AG04450 (cell line): ENCODE measurements at places on chromosomes 7 and 10. TPM values are rescaled to one million over a fixed set of nuclear protein-coding genes. Genes with fewer than 3 reads are reported as not detected.

DNA sequence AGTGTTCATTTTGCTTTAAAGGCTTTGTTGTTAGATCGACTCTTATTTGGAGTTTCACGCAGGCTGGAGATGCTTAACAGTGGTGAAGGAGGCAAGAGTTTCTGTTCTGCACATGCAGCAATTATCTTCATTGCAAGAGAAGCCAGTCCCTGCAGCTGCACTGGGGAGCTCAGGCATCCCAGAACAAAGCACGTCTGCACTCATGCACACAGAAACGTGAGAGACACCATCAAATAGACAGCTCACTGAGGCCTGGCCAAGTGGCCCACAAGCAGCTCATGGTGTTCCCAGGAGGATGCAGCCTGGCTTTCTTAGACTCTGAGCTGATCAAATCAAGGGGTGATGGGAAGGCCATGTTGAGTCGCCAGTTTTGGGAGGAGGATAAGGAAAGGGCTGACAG, 246.1 kb downstream of the CREB5 start:
- DNase-seq = no peak

DNA sequence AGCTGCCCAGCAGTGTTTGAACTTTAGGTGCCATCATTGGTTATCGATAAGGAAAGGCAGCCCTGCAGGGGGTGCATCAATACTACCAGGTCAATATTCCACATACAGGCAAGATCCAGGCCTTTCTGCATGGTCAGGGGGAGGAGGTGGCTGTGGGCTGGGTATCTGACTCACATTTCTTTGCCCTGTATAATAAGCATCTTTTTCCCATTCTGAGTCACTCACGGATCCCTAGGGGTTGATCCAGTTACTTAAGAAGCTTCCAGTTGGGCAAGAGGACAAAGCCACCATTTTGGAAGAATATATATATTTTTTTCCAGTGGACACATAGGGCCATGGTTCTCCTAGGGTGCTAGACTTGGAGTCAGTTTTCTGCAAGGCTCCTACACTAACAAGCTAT, 114.2 kb upstream of the HABP2 start:
- DNase-seq = no peak

DNA sequence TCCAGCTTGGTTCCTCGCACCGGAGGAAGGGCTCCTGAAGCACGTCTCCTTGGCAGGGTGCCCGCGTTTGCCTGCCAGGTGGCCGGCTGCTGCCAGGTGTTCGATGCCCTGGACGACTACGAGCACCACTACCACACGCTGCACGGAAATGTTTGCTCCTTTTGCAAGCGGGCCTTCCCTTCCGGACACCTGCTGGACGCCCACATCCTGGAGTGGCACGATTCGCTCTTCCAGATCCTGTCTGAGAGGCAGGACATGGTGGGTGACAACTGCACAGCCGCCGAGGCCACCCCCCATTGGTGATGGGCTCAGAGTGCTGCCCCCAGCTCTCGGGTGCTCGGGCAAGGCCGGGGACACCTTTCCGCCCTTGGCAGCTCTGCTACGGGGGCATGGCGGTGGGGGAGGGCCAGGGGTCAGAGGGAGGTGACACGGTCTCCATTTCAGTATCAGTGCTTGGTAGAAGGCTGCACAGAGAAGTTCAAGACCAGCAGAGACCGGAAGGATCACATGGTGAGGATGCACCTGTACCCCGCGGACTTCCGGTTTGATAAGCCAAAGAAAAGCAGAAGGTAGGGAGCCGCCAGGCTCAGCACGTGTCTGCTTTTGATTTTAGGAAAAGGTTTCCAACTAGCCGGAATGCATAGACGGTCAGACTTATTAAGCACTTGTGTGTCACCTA, 1.1 kb downstream of the ZNF511 start:
- DNase-seq = no peak

DNA sequence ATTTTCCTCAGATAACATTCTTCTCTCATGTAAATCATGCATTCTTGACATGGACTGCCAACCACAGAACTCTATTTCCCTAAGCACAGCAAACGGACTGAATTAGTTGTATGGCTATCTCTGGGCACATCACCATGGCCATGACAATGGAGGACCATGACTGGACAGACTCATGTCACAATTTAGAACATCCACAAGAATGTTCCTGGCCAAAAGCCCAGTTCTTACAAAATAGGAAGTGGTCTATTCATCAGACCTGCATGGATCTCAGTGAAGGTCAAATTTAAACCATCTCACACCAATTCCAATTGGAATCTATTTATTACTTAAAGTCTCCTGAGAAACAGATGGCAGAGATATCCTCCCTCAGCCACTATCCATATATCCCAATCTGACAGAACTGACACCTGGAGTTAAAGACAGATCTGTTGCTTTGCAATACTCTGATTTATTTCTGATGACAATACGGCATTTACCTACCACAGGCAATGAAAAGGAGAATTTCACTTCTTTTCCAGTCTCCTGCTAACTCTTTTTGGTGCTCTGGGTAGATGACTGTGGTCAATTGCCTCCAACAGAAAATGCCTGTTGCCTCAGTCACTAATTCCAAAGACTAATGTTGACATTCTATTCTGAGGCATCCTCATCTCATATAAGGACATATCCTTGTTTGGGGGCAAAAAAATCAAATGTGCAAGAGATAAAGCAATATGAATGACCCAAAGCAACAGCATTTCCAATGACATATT, 254.8 kb downstream of the HTR7 start:
- DNase-seq = no peak

- no peak for DNase-seq
Measured at GRCh38 chr10:93751124-93751523, 6.6 kb upstream of the LGI1 start.

GRCh38 chr7:20227291-20227795, 10.2 kb upstream of the MACC1 start:
- no peak for DNase-seq

DNA sequence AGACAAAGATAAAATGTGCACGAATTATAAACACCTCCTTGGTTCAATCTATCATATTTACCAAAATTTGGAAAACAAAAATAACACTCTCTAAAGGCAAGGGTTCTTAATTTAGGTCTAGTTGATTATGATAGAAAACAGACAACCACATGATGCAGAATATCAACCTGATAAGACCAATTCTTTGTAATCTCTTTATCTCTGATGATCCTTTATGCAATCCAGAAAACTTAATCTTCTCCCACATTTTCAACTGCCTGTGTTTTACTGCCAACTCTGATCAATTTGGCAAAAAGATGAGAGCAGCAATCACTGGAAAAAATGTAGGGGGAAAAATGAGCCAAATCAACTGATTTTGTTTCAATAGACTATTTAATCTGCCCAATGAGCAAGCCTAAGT, 148.5 kb downstream of the LRRN3 start:
- DNase-seq = no peak

GRCh38 chr10:86160890-86161585, 205.6 kb downstream of the GRID1 start:
- no peak for DNase-seq

- no peak for DNase-seq
Measured at GRCh38 chr7:45888185-45888992, at the start of gene IGFBP1. Gene IGFBP1 (plus strand): TSS chr7:45888488. CDS start chr7:45888653, 165 bp downstream.

DNA sequence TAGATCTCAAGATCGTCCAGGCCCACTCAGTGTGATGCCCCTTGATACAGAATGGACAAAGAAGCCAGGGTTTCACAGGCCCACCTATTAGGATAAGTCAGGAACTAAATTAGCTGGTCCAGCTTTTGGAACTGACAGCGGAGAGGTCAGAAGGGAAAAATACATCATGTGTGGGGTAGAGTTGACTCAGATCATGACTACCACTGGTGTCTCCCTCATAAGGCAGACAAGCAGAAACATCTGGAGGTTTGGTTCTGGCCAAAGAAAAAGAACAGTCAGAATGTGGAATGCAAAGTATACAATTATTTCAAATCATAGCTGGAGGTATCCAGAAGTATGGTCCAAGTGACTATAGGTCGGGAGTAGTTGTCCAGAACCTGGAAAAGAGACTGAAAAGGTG, 621.1 kb upstream of the CELF2 start:
- no peak for DNase-seq

GRCh38 chr7:142813226-142813625, 41.6 kb upstream of the EPHB6 start:
- no peak for DNase-seq

- no peak for DNase-seq
Measured at GRCh38 chr7:101177644-101178043, 2.4 kb downstream of the NAT16 start.

GRCh38 chr7:121079425-121080169, 91.1 kb downstream of the CPED1 start:
- no peak for DNase-seq

DNA sequence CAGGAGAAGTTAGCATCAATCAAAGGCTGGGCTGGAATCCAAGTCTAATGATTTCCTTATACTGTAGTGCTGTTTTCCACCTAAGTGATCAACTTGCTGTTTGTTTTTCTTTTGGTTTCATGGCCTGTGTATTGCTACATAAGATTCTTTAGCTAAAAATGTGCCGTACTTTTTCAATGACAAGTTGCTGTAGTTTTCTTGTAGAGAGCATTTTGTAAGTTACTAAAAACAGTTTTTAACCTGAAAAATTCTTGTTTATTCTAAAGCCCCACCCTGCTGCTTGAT, 1.3 kb downstream of the HELLS start:
- no peak for DNase-seq

- no peak for DNase-seq
Measured at GRCh38 chr10:104639590-104640338, 1.3 kb upstream of the SORCS3 start.

DNA sequence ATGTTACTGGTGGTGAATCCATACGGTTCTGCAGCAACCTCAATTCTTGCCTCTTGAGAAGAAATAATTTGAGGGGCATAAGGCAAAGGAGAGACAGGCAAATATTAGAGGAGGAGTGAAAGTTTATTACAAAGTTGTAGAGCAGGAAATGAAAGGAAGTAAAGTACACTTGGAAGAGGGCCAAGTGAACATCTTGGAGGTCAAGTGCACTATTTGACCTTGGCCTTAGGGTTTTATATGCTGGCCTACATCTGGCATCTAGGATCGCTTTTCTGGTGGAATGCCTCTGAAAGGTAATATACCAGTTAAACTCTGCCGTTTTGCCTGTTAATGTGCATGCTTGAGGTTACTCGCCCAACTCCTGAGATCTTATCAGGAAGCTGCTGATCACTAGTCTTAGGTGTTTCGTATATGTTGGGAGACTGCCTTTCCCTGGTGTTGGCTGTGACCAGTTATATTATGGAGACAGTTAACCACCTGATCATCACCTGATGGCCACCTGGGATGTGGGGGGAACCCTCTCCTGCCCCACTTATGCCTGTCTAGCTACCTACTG, 66.1 kb upstream of the CYP2C18 start:
- no peak for DNase-seq

DNA sequence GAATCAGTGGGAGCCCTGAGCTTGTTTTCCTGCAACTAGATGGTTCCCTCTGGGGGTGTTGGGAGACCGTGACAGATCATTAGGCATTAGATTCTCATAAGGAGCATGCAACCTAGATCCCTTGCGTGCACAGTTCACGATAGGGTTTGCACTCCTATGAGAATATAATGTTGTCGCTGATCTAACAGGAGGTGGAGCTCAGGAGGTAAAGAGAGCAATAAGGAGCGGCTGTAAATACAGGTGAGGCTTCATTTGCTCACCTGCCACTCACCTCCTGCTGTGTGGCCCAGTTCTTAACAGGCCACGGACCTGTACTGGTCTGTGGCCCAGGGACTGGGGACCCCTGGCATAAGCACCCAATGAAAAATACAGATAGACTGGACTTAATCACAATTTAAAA, 10.7 kb downstream of the SLC26A3 start:
- DNase-seq = no peak

GRCh38 chr7:100649826-100650565, 6.3 kb downstream of the ACTL6B start:
- no peak for DNase-seq

- no peak for DNase-seq
Measured at GRCh38 chr7:152577339-152577738, 98.6 kb downstream of the XRCC2 start.

DNA sequence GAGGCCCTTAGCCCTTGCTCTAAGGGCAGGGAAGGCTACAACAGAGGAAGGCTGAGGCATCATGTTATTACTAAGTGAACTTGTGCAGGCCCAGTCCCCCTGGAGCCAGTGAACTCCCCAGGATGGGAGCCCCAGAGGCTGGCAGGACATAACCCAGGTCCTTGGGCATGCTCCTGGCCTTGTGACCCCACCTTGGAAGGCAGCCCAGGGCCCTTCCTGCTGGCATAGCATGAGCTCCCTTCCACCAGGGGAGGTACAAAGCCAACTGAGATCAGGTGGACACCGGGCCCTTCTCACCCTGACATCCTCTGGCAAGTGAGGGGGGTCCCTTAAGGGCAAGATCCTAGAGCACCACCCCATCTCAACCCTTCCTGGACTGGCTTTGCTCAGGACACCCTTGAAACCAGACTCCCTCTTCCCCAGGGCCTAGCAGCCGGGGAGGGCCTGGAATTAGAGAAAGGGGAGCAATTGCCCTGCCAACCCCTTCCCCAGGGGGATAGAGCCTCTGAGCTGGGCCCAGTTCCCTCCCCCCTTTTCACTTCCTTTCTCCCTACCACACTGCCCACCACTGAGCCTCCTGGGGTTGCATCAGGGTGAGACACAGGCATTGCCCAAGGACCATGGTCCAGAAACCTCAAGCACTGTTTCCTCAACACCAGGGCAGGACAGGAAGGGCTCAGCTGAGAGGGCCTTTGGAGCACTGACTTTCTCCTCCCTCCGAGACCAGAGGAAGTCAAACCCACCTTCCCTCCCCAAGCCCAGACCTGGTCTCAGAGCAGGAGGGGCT, 1.8 kb upstream of the VSIR start:
- DNase-seq = no peak

DNA sequence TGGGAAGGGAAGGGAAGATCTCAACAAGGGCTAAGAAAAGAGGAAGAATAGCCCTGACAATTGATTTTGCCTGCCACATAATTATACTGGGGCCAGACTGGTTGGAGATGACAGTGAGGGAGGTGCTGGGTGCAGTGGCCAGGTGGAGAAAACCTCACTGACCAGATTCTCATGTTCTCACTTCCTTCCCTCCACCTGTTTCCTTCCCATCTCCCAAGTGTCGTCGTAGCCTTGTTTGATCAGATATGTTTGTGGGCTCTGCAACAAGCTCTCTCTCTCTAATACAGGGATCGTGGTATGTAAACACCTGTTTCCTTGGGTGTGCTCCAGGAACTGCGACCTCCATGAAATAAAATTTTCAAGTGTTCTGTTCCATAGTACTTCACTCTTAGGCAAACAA, 60.2 kb downstream of the VCL start:
- DNase-seq = no peak

- no peak for DNase-seq
Measured at GRCh38 chr10:76026176-76026771, 594.9 kb downstream of the LRMDA start.

GRCh38 chr7:73880755-73881328, 19.9 kb downstream of the TMEM270 start:
- no peak for DNase-seq

- no peak for DNase-seq
Measured at GRCh38 chr10:45592926-45593325, 79.6 kb downstream of the ZFAND4 start.

Gene BICC1
- 25.6 and 29.0 TPM in 2 replicates for polyA plus RNA-seq

Gene LMTK2
- 3.7 TPM in 2 replicates for polyA plus RNA-seq

Gene TCAF2
- 2.5 and 2.6 TPM in 2 replicates for polyA plus RNA-seq

Gene HGF
- polyA plus RNA-seq = 105 and 129 TPM in 2 replicates

Gene SGCE
- polyA plus RNA-seq = 76.1 and 76.7 TPM in 2 replicates

Gene LIPJ
- polyA plus RNA-seq = not detected in 2 replicates

Gene LOXL4
- polyA plus RNA-seq = 41.0 and 45.5 TPM in 2 replicates

Gene TCF7L2
- 6.3 and 7.7 TPM in 2 replicates for polyA plus RNA-seq

Gene KCNH2
- polyA plus RNA-seq = 1.3 and 2.0 TPM in 2 replicates

Gene MAT1A
- polyA plus RNA-seq = not detected in 2 replicates

Gene GNGT1
- not detected in 2 replicates for polyA plus RNA-seq
